ENCODE measurements at places on chromosomes 16 and 17. TPM values are rescaled to one million over a fixed set of nuclear protein-coding genes. Genes with fewer than 3 reads are reported as not detected.

ARHGAP44 gene
- total RNA-seq = 4.5 TPM

CCL2 gene
- total RNA-seq = 4.1 TPM

MMP2 gene
- total RNA-seq = 128 TPM

TBX4 gene
- total RNA-seq = not detected

IKZF3 gene
- total RNA-seq = 0.08 TPM

GPRC5C gene
- total RNA-seq = 0.74 TPM

LGALS9C gene
- total RNA-seq = not detected

SNAI3 gene
- 0.16 TPM for total RNA-seq

NPTX1 gene
- not detected for total RNA-seq

PDILT gene
- not detected for total RNA-seq

OTOA gene
- not detected for total RNA-seq

AATK gene
- total RNA-seq = 3.4 TPM

CCL15 gene
- total RNA-seq = not detected

SCARF1 gene
- total RNA-seq = 0.19 TPM

PLCG2 gene
- total RNA-seq = 0.41 TPM

SECTM1 gene
- 15.3 TPM for total RNA-seq

COQ9 gene
- total RNA-seq = 71.0 TPM

AURKB gene
- total RNA-seq = 116 TPM

ADAD2 gene
- 0.13 TPM for total RNA-seq

C17orf100 gene
- 0.15 TPM for total RNA-seq

SCGB1C2 gene
- not detected for total RNA-seq

CNGB1 gene
- not detected for total RNA-seq

CRHR1 gene
- total RNA-seq = not detected

GGT6 gene
- not detected for total RNA-seq

MEIOB gene
- total RNA-seq = not detected

PRAC2 gene
- total RNA-seq = not detected

CCL8 gene
- not detected for total RNA-seq

XPO6 gene
- 137 TPM for total RNA-seq

MYOCD gene
- not detected for total RNA-seq

CCL14 gene
- not detected for total RNA-seq

TNFRSF17 gene
- 0.11 TPM for total RNA-seq

KRT24 gene
- not detected for total RNA-seq

TNFSF13 gene
- total RNA-seq = 1.5 TPM

STX1B gene
- 0.98 TPM for total RNA-seq

HOXB5 gene
- total RNA-seq = 1.0 TPM

ADAP2 gene
- not detected for total RNA-seq

PHF12 gene
- 23.2 TPM for total RNA-seq

VAT1L gene
- 2.3 TPM for total RNA-seq

GP2 gene
- total RNA-seq = not detected

HOXB6 gene
- total RNA-seq = 11.9 TPM

ARL16 gene
- total RNA-seq = 47.6 TPM

BRIP1 gene
- 9.8 TPM for total RNA-seq

CYTH1 gene
- total RNA-seq = 16.2 TPM

KCNH6 gene
- not detected for total RNA-seq

CCL5 gene
- not detected for total RNA-seq

HIC1 gene
- 0.05 TPM for total RNA-seq

PPP1R27 gene
- not detected for total RNA-seq

PMFBP1 gene
- 3.7 TPM for total RNA-seq

ABAT gene
- 1.5 TPM for total RNA-seq

RAI1 gene
- 30.5 TPM for total RNA-seq

KRT33B gene
- total RNA-seq = 0.29 TPM

CLEC19A gene
- not detected for total RNA-seq

TBC1D3H gene
- total RNA-seq = not detected

INCA1 gene
- total RNA-seq = not detected

MYBBP1A gene
- 249 TPM for total RNA-seq

SLC35G6 gene
- total RNA-seq = not detected
